ENCODE measurements at places on chromosomes 12 and 14. TPM values are rescaled to one million over a fixed set of nuclear protein-coding genes. Genes with fewer than 3 reads are reported as not detected.

Gene LIN52
- 8.1 TPM for total RNA-seq

Gene MSI1
- total RNA-seq: 0.17 TPM

Gene EPYC
- total RNA-seq: not detected

GRCh38 chr12:27462851-27463250 is 16.3 kb downstream of the SMCO2 start:
- DNase-seq: no peak

DNA sequence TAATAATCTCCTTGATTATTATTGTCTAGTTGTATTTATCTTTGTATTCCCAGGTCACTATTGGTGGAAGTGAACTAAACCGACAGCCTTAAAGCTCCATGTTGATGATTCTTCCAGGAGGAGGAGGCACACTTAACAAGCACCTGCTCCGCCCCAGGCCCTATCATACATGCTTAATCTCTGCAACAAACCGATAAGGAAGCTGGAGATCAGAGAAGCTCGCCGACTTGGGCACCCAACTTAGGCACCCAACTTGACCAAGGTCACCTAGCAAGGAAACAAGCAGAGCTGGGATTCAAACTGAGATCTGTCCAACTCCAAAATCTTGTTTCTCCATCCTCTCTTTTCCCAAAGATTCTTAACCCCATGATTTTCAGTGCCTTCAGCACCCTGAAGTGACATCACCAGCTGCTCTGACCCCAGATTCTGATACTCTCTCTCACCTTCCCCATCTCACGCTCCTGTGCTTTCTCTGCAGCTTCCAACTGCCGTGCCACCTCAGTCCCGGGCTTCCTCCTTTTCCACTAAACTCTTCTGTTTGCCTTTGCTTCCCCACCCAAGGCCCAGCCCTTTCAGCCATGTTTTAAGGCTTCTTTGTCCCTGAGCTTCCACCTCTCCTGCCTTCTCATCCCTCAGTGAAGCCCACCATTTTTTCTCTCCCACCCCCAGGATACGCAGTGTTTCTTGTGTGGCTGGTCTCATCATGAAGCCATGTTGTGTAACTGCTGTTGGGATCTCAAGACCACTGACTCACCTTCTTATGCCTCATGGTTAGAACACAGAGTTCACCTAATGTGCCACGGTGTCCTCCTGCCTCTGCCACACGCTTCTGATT is 6.6 kb upstream of the KRT18 start:
- DNase-seq: no peak
